ENCODE measurements at places on chromosomes 1 and 21.

DNA sequence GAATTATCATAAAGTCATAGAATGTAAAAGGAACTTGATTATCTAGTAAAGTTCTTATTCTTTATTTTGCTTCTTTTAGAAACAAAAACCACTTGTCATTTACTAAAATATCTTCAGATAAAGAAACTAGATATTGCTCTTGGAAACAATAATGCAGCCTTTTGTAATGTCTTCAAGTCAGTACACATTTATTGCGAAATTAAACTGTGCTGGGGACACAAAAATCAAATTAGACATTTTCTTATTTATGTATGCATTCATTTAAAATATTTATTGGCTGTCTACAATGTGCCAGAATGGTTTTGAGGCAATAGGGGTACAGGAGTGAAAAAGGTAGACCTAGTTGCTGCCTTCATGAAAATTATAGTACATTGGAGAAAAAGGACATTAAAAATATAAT is 201.1 kb downstream of the GRIK1 start:
- DNase-seq = no peak

GRCh38 chr1:54230507-54231339 is 30.8 kb downstream of the MRPL37 start:
- DNase-seq = no peak

DNA sequence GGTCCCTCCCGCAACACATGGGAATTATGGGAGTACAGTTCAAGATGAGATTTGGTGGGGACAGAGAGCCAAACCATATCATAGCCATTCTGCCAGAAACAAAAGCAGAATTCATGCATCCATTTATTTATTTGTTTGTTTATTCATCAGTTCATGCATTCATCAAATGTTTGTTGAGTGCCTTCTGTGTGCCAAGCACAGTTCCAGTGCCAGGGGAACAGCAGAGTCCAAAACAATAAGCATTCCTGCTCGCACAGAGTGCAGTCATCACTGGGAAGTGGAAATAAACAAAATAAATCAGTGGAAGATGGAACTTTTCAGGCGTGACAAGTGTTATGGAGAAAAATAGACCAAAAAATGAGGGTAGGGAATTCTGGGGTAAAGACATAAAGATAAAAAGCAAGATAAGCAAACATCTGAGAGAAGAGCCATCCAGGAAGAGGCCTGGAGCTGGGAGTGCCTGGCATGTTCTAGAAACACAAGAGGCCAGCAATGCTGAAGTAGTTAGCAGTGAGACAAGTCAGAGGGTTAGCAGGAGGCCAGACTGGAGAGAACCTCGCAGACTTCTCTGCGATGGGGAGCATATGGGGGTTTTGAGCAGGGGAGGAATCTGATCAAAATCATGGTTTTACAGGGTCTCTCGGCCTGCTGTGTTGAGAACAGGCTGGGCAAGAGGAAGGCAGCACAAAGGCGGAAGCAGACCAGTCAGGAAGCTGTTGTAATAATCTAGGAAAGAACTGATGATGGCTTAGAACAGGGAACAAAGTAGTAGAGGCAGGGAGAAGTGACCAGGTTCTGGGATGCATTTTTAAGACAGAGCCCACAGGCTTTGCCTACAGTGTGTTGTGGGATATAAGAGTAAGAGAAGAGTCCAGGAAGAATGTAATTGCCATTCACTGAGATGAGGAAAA is 113.2 kb downstream of the GLUL start:
- no peak for DNase-seq

GRCh38 chr1:68907491-68907890 is 410.6 kb upstream of the DEPDC1 start:
- DNase-seq = no peak

GRCh38 chr1:151953409-151954094 is 40.1 kb downstream of the S100A10 start:
- DNase-seq = no peak

GRCh38 chr1:154741741-154742495 is 128.2 kb downstream of the KCNN3 start:
- DNase-seq = no peak

DNA sequence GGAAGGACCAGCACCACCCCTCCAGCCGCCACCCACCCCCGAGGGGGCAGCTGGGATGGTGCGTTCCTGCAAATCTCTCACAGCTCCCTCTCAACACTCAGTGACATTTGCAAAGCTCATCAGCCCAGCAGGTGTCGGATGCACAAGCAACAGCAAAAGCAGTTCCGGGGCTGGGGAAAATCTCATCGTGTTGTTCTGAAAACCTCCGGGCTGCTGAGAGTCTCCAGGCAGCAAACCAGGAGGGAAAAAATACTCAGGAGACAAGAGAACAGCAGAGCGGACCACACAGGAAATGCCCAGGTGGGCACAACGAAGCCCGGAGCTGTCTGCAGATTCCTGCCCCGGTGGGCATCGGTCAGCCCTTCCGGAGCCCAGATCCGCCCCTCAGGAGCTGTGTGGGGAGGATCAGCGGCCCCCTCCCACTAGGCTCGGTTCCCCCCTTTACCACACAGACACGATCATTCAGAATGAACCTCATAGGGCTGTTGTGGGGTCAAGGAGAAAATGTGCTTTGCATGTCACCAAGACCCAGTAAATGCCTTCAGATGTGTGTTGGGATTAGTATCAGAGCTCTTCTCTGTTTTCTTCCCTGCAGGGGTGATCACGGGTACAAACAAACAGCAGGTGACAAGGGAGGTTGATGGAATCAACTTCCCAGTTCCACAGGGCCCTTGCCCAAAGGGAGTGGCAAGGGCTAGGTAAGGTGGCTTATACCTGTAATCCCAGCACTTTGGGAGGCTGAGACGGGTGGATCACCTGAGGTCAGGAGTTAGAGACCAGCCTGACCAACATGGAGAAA is 127.0 kb upstream of the TIAM1 start:
- no peak for DNase-seq

GRCh38 chr21:34912022-34912945 is 136.8 kb downstream of the RUNX1 start:
- no peak for DNase-seq

- DNase-seq = no peak
Measured at GRCh38 chr1:109762039-109762585, 1.6 kb downstream of the EPS8L3 start.

DNA sequence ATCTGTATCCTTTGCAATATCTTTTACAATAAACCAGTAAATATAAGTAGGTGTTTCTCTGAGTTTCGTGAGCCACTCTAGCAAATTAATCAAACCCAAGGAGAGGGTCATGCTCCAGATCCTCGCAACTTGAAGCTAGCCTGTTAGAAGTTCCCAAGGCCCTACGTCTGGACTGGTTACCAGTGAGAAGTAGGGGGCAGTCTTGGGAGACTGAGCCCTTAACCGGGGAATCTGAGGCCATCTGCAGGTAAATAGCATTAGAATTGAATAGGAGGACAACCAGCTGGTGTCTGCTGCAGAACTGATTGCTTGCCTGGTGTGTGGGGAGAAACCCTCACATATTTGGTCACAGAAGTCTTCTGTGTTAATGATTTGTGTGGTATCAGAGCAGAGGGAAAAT is 190.5 kb downstream of the RYR2 start:
- DNase-seq = no peak

- no peak for DNase-seq
Measured at GRCh38 chr1:56806804-56807203, 12.4 kb downstream of the FYB2 start.

GRCh38 chr1:156608036-156608674 is 6.9 kb upstream of the GPATCH4 start:
- peak; percentile 72 for DNase-seq

DNA sequence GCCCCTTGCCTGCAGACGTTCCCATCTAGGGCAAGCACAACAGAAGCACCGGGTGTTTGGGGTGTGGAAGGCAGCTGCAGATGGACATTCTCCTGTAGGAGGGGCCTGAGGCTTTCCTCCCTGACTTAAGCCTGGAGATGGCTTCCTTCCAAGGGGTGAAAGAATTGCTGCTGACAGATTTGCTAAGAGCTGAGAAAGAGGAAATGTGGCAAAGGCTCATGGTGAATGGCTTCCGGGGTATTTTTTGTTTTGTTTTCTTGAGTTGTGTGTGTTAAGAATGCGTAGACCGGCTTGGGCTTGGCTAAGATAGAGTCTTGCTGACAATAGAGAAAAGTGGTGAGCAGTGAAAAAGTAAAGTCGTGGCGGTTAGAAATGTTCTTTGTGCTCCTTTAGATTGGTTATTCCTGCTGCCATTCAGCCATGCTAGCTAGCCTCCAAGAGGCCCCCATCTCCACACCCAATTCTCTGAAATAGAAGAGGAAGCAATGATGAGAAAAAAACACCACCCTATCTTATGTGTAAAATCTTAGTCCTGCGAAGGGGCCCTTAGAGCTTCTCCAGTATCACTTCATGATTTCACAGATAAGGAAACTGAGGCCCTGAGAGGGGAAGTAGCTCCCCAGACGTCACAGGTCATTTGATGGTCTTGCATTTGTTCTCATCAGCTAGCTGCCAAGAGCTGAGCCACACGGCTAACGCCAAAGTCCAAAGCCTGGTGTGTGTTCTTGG is 36.9 kb downstream of the EIF2D start:
- peak; percentile 70 for DNase-seq

DNA sequence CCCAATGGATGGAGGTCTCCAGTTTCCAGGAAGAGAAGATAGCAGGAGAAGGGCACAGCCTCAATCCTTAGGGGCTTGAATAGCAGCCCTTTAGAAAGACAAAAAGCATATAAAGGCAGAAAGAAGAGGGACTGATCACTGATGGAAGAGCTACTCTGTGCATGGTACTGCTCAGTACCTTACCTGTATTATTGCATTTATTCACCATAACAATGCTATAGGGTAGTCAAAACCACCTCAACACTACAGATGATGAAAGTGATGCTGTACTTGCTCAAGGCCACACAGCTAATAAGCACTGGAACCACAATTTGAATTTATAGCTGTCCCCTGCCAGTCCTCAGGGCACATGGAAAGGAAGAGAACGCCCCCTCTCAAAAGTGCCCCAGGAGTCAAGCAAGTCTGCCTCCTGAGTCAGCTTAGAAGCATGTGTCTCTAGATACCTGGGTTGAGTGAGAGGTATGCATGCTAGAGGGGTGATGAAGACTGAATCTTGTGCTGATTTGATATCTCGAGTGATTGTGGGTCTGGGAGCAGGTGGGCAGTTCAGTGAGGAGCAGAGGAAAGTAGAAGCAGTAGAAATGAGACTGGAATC is 13.6 kb downstream of the DDAH1 start:
- DNase-seq = no peak

DNA sequence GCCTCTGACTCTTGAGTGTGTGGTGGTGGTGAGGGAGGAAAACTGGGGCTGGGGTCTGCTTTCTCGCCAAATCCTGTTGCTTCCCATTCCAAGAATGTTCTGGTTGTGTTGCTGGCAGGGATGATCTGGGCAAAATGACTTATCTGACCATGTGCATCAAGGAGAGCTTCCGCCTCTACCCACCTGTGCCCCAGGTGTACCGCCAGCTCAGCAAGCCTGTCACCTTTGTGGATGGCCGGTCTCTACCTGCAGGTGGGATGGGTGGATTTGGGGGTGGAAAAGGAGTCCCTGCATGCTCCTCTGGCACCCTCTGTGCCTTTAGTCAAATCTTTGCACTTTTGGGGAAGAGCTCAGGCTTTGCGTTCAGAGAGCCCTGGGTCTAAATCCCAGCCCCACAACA is 18.1 kb downstream of the CYP4B1 start:
- no peak for DNase-seq

DNA sequence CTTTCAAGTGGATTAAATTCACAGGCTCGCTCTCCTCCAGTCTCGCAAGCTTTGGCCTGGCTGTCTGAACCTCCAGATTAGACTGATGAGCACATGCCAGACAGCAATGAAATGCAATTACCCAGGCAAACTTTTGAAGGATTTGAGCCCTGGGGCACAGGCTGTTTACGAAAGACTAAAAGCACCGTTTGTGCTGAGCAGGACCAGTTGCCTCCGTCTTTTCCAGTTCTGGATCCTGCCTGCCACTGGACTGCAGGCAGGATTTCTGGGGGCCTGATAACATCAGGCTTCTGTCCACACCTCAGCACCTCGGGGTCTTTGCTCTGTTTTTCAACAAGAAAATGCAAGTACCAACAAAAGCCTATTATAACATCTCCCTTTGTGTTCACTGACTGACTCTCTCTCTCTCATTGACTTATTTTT is 145.7 kb downstream of the CLIC6 start:
- no peak for DNase-seq

GRCh38 chr1:202812176-202813026 is 1.6 kb downstream of the PCAT6 start:
- no peak for DNase-seq

GRCh38 chr1:67818725-67819301 is 14.5 kb downstream of the GNG12 start:
- DNase-seq = no peak
